Gastroesophageal sphincter (tissue), 4 donors: ENCODE measurements at places on chromosomes 7 and 10. TPM values are rescaled to one million over a fixed set of nuclear protein-coding genes. Genes with fewer than 3 reads are reported as not detected.
A peak's percentile ranks its signal among the peaks of the same experiment; 100 is the strongest.

GRCh38 chr10:126259760-126260479, 128.4 kb downstream of the ADAM12 start:
- no peak for ATAC-seq

- ATAC-seq = no peak
Observed at GRCh38 chr7:26166684-26167266, 14.8 kb downstream of the NFE2L3 start.

- ATAC-seq = no peak
Observed at GRCh38 chr10:73889014-73889413, 14.7 kb upstream of the CAMK2G start.

- no peak for ATAC-seq
Observed at GRCh38 chr7:139603896-139604295, 80.4 kb downstream of the CLEC2L start.

DNA sequence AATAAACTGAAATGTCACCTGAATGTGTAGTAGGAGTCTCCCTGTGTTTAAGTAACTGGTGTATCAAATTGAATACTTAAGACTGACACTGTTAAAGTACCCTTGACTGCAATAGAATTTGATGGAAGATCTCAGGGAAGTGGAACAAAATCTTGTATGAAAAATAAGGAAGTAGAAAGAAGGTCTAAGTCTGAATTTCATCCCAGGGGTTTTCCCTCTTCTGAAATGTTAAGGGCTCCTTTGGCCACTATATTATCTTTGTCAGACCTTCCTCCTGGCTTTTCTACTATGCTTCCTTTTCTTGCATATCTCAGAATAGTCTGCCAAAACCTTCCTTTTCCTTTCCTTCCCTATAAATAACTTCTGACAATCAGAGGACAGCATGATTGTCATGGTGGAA, 59.6 kb downstream of the BLNK start:
- ATAC-seq = no peak

GRCh38 chr7:47142169-47142866, 439.6 kb downstream of the TNS3 start:
- ATAC-seq = no peak

DNA sequence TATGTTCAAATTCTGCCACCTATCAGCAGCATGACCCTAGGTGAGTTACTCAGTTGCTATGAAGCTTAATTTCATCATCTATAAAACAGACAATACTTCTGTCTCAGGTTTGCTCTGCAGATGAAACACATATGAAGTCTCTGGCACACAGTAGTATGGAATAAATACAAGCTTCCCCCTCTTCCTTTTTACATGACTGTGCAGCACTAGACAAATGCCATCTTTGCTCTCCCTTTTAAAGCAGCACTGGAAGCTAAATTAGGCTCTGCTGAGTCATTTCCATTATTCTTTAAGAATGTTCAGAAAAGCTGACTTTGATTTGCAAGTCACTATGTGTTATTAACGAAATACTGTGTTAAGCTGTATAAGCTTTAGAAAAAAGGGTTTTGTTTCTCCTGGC, 40.7 kb upstream of the ANAPC16 start:
- ATAC-seq = no peak

DNA sequence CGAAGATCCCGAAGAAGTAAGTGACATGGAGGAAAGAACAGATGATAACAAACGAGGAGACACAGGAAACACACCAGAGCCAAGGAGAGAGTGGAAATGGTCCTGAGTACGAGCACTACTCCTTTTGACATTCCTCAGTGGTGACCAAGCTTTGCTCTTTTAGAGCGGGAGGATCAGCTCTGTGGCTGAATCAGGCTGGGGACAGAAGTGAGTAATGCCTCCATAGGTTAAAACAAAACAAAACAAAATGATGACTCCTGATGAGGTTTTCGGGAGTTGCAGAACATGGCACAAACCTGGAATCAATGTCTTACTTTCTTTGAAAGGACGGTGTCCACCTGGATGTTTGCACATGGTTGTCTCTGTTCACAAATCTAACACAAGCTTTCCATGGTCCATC, 30.3 kb upstream of the TCF7L2 start:
- no peak for ATAC-seq

DNA sequence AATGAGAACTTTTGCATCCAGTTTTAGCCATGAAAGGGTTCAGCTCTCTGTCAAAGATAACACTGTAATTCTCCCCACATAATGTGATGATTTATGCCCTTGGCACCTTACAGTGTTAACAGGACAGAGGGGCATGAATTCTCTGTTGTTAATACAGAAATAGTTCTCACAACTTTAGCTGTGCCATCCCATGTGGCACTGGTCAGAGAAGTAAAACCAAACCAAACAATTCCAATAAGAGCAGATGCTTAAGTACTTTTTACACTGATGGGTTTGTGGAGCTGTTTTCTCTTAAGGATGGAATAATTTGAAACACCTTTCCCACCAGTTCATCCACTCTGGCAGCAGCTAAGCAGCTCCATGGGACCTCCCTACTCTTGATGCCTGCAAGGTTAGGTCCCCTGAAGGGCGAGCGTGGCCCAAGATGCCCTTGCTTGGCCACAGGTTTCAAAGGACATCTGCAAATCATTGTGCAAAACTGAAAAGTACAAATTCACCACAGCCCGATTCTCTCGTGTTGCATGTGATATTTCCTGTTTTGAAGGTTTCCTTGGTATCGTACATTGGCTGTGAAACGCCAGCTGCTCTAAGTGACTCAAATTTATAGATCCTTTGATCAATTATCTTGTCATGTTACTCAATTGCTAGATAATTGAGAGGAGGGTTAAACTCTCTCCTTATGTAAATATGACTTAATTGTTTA, 82.5 kb upstream of the CREB5 start:
- ATAC-seq = peak; percentile 43

Gene ATP6V0E2
- 35.6 TPM for total RNA-seq

Gene NPY4R
- not detected for total RNA-seq

Gene SHTN1
- total RNA-seq = 4.3 TPM

Gene ZP3
- total RNA-seq = 0.20 TPM

Gene ZNF736
- total RNA-seq = 6.1 TPM

Gene FFAR4
- not detected for total RNA-seq

Gene C10orf95
- not detected for total RNA-seq
